CD4-positive, CD25-positive, alpha-beta regulatory T cell (primary cell): ENCODE measurements at places on chromosomes 1 and 21.

DNA sequence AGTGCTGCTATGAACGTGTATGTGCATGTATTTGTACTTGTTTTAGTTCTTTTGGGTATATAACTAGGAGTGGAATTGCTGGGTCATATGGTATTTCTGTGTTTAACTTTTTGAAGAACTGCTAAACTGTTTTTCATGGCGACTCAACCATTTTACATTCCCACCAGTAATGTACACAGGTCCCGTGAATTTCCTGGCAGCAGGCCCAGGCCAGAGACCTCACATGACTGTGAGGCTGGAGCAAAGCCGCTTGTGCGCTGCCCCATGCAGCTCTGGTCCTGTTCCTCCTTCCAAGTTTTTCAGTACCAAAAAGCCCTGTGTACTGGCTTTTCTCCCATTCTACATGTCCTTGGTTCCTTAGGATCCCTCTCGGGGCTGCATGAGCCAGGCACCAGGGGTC is 29.6 kb downstream of the ACOT11 start:
- no peak for DNase-seq

GRCh38 chr1:52127181-52128180 is 14.4 kb upstream of the ZFYVE9 start:
- no peak for DNase-seq

DNA sequence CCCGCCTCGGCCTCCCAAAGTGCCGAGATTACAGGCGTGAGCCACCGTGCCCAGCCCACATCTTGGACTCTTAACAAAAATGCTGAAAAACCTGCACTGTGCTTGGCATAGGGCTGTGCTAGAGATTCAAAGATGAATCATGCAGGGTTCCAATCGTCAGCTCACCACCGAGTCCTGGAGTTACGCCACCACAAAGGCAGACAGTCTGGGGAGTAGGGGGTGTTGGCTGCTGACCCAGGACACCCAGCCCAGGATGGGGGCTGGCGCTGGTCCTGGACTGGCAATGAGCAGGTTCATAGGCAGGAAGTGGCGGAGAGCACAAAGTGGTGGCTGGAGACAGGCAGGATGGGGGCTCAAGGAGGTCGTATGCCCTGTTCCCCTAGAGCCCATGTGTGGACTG is 16.0 kb downstream of the PSRC1 start:
- DNase-seq: no peak

DNA sequence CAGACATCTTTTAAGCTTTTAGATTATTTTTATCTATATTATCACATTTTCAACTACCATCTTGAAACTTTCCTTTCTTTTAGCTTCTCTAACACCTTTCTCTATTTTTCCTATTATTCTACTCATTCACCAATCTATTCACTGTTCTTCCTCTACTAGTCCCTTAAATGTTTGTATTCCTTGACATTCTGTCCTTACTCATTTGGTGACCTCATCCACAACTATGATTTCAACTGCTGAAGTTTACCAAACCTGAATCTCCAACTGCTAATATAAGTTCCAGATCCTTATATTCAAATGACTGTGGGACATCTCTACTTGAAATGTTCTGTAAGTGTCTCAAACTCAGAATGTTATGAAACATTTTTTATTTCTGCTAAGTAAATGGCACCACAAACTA is 49.2 kb downstream of the TUT4 start:
- DNase-seq: no peak

DNA sequence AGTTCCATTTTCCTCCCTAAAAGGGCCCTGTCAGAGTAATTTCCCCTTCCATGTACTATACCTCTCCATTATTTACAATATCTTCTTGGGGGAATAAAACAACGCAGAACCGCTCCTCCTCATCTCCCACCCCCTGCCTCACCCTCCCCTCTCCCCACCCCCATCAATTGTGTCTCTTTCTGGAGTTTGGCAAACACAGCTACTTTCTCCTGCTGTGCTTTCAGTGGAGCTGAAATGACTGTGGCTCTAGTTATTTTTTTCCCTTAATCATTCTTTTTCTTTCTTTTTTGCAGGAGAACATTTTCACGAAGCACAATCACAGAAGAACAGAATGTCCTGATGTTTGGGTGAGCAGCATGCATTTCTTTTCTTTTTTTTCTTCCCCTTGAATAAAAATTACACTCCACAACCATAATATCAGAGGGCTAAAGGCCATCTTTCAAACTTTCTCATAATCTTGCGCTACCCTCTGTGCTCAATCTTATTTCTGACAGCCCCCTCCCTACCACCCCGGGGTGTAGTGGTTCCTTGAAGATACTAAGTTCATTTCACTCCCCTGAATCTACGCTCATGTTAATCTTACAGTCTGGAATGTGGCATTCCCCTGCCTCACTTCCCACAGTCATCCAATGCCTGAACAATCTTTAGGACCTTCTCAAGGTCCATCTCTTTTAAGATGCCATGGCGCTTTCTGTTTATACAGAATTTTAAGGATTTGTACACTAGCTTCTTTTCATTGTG is 8.8 kb upstream of the PLXNA2 start:
- no peak for DNase-seq

- DNase-seq: no peak
Observed at GRCh38 chr1:12005488-12006166, 13.7 kb upstream of the MIIP start.

- no peak for DNase-seq
Observed at GRCh38 chr1:230563591-230563990, 78.7 kb upstream of the COG2 start.

DNA sequence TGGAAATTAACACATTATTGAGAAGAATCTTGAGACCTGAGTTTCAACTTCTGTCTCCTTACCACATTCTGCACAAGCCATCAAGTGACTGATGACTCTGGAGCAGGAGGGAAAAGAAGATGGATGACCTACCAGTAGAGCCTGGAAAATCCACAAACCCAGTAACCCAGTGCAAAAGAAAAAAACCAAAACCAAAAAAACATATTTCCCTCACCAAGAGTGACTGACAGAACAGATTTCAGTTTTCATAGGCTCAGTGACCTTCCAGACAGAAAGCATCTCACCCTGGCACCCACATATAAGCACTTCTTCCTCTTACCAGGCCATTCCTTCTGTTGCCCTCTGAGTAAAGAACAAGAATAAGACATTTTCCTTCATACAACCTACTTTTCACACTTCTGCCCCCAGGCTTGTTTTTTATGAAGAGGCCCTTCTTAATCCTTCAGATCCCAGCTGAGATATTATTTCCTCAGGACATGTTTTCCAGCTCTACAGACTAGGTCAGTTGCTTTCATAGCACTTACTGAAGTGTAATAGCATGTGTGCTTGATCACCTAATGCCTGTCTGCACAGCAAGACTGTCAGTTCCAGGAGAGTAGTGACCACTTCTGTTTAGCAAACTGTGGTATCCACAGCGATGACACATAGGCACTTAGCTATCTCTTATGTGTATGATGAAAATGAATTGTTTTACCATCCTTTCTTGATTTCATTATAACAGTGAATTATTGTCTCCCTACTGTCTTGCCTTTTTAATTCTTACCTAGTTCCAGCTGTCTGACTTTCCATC is 4.0 kb downstream of the TSACC start:
- no peak for DNase-seq
